ENCODE measurements at places on chromosomes 16 and 17.

GRCh38 chr16:59170099-59170712, 436.1 kb upstream of the GOT2 start:
- no peak for DNase-seq

- DNase-seq, result no peak
Measured at GRCh38 chr17:73562896-73563295, 81.3 kb downstream of the SDK2 start.

DNA sequence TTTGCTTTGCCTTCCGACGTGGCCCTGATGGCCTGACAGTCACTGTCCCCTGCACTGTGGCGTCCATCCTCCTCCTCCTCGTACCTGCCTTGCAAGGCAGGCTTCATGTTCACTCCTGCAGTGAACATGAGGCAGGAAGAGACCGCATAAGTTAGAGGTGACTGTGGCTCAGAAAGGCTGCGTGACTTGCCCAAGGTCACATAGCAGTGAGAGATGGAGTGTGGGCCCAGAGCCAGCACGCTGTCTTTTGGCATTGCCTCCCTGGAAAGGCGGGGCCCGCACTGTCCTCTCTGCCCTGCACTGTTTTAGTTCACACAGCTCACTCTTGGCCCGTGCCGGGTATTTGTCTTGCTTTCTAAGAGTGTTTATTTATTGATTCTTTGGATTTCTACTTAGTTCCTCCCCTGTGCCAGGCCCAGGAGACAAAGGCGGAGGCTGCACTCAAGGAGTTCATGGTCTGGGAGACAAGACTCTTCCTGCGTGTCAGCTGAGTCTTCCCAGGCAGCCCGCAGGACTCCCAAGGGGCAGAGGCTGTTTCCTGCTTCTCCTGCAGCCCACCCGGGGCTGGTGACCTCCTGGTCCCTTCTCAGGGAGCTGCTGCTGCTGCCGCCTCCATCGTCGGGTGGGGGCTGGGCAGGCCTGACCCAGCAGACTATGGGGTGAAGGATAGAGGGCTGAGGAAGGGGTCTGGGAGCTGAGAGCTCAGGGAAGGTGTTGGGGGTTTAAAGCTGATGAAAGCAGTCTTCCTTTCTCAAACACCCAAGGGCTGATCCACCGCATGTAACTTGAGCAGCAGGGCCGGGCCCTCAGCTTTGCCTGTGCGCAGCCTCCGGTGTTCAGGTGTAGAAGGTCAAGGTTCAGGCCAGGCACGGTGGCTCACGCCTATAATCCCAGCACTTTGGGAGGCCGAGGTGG, 12.7 kb downstream of the CYGB start:
- DNase-seq, result no peak

DNA sequence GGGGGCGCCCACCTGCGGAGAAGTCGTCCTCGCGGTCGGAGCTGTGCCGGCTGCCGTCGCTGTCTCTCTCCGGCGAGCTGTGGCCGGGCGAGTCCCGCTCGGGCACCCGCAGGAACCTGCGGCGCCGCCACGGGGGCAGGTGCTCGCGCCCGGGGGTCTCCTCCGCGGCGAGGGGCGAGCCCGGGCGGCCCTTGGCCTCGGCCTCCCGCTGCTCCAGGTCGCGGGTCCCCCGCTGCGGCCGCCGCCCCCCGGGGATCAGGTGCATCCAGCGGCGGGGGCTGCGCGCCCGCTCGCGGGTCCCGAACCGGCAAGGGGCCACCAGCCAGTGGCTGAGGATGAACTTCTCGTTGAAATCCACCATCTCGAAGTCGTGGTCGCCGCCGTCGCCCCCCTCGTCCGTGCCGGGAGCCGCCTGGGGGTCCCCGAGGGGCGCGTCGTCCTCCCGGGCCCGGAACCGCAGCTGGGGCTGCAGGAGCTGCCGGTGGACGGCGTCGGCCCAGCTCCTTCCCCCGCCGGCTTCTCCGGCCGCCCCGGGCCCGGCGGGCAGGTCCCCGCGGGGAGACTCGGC, 41.4 kb upstream of the BHLHA9 start:
- DNase-seq, result no peak

DNA sequence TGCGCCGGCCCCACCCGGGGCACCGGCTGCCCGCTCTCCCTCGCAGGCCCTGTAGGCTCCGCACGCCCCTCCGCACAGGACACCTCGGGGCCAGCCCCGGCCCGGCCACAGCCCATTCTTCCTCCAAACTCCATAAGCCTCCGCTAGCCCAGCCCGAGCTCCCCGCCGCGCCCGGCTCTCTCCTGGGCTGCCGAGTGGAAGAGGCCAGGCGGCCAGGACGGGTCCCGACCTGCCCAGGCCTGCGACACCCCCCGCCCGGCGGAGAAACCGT, 397 bp downstream of the NCOR1 start:
- DNase-seq, result no peak

GRCh38 chr17:67678414-67678813, 39.3 kb upstream of the NOL11 start:
- DNase-seq, result no peak

GRCh38 chr16:82643936-82644630, 17.3 kb downstream of the CDH13 start:
- DNase-seq, result no peak

GRCh38 chr16:2090777-2091546, 43.2 kb downstream of the TSC2 start:
- DNase-seq, result peak; percentile 74

- no peak for DNase-seq
Measured at GRCh38 chr16:87974178-87974577, 22.9 kb downstream of the BANP start.

DNA sequence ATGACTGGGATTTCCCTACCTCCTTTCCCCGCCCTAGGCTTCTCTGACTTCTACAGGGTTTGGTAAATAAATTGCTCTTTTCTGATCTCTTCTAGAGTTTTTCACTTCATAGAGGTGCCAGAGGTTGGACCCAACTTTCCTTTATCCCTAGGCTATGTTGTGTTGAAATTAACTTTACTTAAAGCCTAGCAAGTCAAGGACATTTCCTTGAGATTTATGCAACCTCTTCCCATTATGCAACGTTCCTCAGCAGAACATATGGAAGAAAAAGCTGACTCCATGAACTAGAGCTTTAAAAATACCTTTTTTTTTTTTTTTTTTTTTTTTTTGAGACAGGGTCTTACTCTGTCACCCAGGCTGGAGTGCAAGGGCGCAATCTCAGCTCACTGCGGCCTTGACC, 15.5 kb downstream of the MPO start:
- DNase-seq, result no peak

DNA sequence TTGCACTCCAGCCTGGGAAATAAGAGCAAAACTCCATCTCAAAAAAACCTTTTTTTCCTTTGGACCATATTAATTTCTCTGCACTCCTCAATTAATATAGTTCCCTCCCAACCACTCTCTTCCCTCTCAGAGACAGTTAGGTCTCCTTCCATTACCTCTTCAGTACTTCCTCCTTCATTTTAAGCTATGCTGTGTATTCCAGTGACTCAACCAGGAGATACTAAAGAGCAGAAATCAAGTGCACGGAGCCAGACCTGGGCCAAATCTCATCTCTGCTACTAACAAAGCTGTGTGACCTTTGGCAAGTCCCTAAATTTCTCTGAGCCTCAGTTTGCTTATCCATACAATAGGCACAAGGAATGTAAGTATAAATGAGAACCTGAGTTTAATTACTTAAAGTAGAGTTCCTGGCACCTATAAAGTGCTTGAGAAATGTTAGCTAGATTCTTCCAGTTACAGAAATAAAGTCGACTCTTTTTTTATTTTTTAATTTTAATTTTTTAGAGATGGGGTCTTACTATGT, 8.5 kb downstream of the PECAM1 start:
- DNase-seq, result no peak

DNA sequence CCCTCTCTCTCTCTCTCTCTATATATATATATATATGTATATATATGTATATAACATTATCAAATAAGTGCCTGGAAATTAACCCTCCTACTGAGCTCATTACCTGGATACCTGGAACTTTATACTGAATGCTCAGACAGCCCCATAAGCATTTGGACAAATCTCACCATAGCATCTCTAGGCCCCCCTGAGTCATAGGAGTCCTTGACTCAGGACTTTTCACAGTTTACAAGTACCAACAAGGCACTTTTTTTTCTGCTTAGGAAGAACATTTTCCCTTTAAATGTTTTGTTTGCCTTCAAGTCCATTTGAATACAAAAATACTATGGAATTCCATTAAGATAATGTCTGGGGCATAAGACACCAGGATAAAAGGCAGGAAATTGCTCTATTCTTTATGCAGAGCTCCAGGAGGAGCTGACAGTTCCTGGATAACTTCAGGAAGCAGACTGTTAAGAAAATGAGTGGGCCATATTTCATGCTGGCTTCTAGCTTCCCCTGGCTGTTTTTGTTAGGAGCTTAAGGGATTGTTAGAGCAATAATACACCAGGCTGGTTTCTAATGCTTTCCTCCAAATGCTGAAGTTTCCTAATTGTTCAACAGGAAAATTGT, 171.7 kb upstream of the ASIC2 start:
- DNase-seq, result peak; percentile 55

GRCh38 chr17:13355054-13355453, 246.7 kb downstream of the HS3ST3A1 start:
- DNase-seq, result no peak

- DNase-seq, result no peak
Measured at GRCh38 chr17:77381731-77382130, 241.0 kb downstream of the SEC14L1 start.

DNA sequence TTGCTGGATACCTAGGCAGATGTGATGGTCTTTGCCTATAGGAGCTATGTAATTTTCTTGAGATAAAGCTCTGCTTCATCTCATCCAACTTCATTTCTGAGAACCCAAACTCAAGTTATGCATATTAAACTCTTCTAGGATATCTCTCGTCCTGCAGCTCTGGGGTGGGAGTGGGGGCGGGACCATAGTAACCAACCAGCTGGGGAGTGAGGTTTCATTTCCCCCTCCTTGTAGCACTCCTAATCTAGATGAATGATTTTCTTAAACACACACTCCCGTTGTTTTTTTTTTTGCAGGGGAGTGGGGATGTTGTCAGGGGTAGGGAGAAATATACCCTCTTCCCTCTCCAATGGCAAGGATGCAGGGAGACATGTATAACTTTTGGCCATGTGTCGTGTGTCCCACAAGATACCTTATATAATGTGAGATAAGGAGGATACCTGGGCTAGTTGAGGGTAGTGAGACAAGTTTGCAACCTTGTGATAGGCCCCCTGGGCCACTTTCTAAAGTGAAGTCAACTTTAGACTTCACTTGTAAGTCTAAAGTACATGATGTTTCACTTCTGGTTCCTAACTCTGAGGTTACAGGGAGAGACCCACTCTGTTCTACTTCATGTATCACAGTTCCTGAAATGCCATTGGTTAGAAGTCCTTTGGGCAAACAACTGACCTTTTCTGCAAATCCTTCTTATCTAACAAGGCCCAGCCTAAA, 10.5 kb upstream of the HEATR6 start:
- DNase-seq, result no peak

DNA sequence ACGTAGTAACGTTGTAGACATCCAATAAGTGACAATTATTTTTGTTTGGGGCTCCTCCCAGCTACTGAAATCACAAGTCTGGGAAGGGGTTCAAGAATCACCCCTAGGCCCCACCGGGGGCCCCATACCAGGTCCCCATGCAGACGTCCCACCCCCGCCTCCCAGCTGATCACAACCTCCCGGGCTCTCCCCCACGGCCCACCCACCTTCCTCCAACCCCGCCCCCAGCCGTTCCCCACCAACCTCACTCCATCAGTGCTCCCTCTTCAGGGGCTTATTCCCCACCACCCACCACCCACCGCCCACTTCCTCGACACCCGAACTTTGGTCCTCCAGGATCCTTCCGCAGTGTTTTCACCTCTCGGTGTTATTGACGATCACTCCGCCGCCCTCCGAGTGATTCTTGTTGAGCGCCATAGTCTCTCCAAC, 240 bp downstream of the WBP2 start:
- no peak for DNase-seq

GRCh38 chr17:921161-921560, 58.4 kb downstream of the NXN start:
- no peak for DNase-seq

GRCh38 chr17:41773731-41774193, 12.7 kb downstream of the JUP start:
- DNase-seq, result no peak

DNA sequence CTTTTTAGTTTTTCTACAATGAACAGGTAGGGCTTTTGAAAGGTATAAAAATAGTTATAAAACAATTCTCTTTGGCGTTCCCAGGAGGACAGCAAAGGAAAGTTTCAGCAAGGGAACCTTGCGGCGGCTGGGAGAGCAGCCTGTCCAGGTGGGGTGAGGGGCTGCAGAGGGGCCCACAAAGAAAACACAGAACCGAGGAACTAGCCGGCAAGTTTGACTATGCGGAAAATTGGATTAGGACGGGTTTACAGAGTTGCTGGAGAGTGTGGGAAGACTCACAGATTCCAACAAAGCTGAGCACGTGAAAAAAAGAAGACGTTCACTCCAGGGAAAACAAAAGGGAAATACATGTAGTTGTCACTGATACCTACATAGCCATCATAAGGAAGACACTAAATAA, 40.2 kb upstream of the METTL16 start:
- DNase-seq, result no peak

GRCh38 chr17:47099451-47099986, 89.6 kb downstream of the CDC27 start:
- DNase-seq, result no peak

- peak; percentile 73 for DNase-seq
Measured at GRCh38 chr16:1772908-1773702, at the start of gene MRPS34. TSS of gene MRPS34 (minus strand) at chr16:1773134. CDS start at chr16:1773119, 15 bp downstream.

DNA sequence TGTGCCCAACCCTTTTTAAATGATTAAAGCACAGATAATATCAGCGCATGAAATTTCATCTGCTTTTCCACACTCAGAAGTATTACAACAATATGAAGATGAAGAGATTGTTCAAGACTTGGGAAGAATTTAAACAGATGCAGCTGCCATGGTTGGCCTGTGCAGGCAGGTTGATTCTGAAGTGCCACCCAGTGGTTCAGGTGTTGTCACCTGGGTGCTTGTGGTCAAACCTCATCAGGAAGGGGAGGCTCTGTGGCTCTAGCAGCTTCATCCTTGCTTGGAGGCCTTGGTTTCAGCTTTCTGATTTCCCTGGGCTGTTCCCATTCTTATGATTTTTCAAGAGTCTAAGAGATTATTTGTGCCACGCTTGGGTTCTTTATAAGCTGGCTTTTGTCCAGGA, 22.2 kb upstream of the CLEC18C start:
- no peak for DNase-seq

DNA sequence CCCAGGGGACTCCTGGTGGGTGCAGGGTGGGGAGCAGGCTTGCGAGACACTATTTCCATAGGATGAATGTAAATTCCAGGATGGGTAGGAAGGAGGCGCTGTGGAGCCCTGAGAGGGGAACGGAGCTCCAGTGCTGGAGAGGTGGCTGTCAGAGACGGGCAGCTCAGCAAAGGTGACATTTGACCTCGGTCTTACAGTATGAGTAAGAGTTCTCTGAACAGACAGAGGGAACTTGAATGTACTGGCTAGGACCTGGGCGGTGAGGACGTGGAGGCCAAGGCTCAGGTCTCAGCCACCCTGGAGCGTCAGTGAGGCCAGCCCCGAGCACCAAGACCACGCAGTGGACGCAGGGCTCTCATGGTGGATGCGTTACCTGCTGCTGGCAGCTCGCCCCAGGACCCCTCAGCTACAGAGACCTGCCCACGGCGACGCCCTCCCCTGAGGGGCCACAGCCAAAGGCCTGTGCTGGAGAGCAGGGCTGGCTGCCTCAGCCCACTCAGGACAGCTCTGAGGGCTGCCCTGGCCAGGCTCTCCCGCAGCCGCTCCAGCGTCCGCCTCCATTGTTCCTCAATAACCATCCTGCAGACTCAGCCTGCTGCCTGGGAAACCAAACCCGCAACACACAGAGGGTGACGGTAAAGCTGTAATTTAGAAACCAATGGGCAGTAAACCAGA, 65.9 kb upstream of the TNRC6C start:
- no peak for DNase-seq

GRCh38 chr17:82977606-82978005, 101.8 kb upstream of the METRNL start:
- DNase-seq, result no peak

GRCh38 chr17:50199211-50199802, 2.1 kb downstream of the COL1A1 start:
- DNase-seq, result no peak
